Muscle of arm (tissue), 14 donors: ENCODE measurements at places on chromosomes 7 and 10.
A peak's percentile ranks its signal among the peaks of the same experiment; 100 is the strongest.

DNA sequence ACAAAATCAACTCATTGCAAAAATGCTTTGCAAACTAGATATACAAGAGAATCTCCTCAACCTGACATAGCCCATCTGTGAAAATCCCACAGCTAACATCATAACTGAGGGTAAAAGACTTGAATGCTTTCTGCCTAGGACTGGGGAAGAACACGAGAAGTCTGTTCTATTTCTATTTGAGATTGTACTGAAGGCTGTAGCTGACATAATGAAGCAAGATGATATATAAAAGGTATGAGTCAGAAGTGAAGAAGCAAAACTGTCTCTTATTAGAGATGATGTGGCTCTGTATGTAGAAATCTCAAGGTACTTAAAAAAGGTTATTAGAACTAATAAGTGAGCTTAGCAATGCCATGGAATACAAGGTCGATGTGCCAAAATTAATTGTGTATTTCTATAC is 639.9 kb upstream of the PFKP start:
- no peak for DNase-seq

DNA sequence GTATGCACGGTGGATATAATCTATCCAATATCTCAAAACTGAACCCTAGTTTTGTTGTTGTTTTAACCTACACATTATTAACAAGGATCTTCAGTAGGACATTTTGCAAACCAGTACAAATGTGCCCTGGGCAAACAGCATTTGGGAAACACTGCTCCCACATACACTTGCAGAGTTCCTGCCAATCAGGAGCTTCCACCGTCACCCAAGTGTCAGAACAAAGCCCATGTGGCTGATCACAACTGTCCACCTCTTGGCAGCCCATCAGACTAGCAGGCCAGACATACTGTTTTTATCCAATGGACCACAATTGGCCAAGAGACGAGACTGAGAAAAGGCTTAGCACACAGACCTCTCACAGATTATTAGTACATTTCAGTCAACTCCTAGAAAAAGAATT is 200.4 kb downstream of the FAM107B start:
- DNase-seq = no peak

- DNase-seq = no peak
These were observed 893.4 kb downstream of the XPNPEP1 start for GRCh38 chr10:109029870-109030269.

GRCh38 chr10:65719790-65720189 is 1206.0 kb upstream of the LRRTM3 start:
- peak; percentile 69 for DNase-seq

DNA sequence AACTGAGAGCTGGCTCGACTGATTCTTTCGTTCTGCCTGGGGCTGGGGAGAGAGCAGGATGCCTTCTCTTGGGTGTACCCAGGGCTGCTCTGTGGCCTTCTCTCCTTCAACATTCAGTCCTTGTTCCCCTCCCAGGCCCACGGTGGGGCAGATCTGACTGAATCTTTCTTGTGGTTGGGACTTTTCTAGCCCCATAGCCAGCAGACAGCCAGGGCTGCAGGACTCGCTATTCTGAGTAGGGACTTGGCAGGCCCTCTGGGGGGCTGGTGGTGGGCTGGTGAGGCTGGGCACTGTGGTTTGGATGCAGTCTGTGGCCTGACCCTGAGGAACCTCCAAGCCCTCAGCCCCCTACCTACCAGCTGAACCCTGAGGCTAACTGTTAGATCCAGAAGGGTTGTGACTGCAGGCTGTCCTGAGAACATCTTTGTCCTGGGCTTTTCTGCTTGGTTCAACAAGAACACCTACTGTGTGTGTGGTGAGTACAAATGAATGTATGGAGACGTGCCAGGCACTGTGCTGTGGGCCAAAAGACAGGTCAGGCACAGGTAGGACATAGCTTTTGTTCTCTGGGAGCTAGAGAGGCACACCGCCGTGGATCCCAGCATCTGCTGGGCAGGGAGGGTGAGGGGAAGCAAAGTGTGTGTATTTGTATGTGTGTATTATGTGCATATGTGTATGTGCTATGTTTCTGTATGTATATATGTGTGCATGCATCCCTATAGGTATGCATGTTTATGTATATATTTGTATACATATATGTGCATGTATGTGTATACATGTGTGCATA is 2.1 kb upstream of the PALD1 start:
- no peak for DNase-seq

GRCh38 chr7:28509251-28510025 is 97.1 kb downstream of the CREB5 start:
- peak; percentile 66 for DNase-seq

DNA sequence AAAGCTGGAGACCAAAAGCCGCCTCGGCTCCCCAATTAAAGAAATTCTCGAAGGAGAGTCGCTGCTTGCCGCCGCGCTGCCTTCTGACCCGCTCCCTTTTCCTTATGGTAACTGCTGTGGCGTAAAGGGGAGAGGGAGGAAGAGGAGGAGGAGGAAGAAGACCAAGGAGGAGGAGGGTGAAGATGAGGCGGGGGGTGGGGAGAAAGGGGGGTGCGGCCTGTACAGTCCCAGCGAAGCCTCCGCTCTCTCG is 388 bp downstream of the CNOT4 start:
- DNase-seq = no peak

GRCh38 chr7:70306173-70306572 is 707.9 kb downstream of the AUTS2 start:
- no peak for DNase-seq

- no peak for DNase-seq
These were observed 78.0 kb upstream of the PPP2R2D start for GRCh38 chr10:131822692-131823245.

- DNase-seq = no peak
These were observed 12.0 kb upstream of the RASSF4 start for GRCh38 chr10:44947371-44948152.

DNA sequence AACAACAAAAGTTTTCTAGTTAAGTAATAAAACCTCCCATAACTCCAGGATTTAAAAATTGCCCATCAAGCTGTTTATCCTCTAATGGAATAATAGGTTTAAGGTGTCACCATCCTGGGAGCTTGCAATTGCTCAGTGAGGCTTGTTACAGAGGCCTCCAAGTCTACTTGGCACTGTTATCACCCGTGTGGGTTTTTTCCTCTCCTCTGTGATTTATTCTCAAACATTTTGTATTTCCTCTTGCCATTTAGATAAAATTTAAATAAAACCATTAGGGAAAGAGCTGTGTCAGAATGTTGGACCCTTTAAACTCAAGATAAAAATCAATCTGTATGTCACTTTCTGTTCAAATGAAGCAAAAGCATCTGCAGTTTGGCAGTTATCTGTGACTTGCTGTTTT is 202.6 kb downstream of the GALNT17 start:
- no peak for DNase-seq

DNA sequence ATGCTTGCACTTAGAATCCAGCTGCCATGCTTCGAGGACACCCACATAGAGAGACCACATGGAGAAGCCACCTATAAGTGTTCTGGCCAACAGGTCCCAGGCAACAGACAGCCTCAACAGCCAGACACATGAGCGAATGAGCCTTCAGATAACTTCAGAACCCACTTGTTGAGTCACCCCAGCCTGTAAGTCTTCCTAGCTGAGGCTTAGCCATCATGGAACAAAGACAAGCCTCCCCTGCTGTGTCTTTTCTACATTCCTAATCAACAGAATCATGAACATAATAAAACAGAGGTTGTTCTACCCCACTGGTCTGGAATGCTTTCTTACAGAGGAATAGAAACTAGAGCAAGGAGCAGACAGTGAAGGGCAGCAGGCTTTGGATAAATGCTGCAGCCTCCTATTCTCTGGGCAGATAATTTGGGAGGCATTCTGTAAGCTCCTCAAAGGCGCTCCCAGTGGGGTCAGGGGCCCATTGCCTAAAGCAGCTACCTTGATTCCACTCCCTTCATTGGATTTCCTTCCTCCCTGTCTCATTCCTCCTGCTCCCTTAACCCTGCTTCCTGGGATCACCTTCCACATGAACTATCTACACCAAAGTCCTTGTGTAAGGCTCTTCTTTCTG is 4.6 kb downstream of the TLL2 start:
- DNase-seq = no peak

- DNase-seq = no peak
These were observed 17.8 kb downstream of the USP6NL start for GRCh38 chr10:11593612-11594011.

- DNase-seq = no peak
These were observed 46.3 kb downstream of the GOLGA7B start for GRCh38 chr10:97895915-97896314.

GRCh38 chr7:85328456-85328998 is 141.7 kb upstream of the SEMA3D start:
- no peak for DNase-seq

DNA sequence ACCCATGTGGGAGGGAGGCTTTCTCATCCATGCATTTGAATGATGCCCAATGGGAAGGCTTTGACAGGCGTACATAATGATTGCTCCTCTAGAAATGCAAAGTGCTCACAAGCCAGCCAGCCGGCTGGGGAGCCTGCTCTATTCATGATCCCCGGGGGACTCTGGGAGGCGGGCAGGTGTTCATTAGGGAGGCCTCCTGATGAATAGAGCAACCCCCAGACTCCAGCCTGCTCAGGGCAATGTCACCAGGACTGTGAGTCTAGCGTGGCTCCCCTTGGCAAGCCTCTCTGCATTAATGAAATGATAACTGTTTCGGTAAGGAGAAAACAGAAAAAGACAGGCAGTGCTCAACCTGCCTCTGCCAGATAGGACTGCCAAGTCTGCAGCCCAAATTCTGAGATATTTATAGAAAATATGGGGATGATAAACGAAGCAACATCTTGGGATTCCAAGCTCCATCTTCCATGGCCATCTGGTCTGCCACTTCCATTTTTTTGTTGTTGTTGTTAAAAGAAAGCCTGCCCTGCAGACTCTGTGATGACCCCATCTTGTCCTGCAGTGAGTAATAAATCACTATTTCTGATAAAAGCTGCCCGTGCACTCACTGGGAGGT is 236.4 kb downstream of the PRPF18 start:
- no peak for DNase-seq

GRCh38 chr10:30324448-30325110 is 24.5 kb downstream of the MTPAP start:
- DNase-seq = no peak

- DNase-seq = no peak
These were observed 92.2 kb downstream of the GTF2IRD1 start for GRCh38 chr7:74545921-74546320.

DNA sequence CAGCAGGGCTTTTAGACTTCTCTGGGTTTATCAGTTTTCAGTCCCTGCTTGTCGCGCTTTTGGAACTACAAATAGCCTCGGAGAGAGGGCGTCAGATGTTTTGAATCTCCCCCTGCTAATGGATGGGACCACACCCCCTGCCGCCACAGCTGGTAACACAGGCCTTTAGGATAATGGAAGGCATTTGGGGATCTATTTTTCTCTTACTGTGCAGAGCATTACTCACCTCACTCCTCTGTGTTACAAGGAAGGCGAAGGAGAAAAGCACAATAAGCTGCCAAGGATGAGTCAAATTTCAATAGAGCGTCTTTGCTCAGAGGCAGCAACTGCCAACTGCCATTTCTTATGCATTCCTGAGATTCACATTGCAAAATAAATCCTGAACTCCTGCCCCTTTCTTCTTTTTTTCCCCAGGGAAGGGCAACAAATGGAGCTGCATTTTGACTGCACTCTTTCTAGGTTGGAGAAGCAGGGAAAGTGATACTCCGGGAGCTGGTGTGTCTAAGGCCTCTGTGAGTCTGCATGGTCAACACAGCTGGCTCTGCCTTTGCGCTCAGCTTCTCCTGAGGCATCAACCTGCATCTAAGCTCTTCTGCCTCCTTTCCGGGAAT is 31.5 kb upstream of the SMNDC1 start:
- DNase-seq = peak; percentile 70

GRCh38 chr7:108724251-108725100 is 154.8 kb downstream of the DNAJB9 start:
- DNase-seq = peak; percentile 4

DNA sequence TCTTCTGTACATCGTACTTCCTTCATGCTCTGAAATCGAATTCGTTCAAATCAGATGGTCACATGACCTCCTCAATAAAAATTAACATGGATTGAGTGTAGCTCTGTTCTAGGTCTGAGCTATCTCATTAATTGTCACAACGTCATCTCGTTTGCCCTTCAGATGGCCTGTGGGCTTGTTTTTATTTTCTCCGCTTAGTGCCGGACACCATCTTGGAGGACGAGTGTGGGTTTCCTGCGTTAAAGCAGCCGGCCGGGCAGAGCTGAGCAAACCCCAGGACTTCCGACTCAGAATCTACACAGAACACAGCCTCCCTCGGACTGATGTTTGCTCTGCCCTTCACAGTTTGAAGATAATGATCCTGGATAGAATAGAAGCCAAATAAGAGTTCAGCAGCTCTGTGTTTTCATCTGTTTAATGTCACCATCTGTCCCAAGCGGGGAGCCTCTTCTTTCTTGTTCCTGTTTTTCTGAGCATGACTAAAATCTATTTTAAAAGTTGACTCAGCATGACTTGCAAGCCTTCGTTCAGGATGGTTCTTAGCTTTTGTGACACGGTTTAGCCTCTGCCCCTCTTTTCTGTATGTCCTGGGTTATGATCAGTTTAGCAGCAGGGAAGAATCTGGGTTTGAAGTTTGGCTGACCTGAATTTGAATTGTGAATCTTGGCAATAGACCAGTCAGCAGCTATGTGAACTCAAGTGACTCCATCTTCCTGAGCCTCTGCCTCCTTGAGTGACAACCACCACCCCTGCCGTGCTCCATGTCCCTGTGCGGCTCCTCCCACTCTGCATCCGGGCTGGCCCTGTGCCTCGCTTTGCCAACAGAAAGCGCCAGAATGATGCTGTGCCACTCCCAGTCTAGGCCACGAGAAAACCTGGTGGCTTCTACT is 30.6 kb upstream of the GALNTL5 start:
- DNase-seq = no peak

GRCh38 chr7:20235288-20235687 is 18.1 kb upstream of the MACC1 start:
- DNase-seq = no peak

GRCh38 chr7:94123136-94123535 is 119.0 kb upstream of the BET1 start:
- no peak for DNase-seq

- DNase-seq = no peak
These were observed 29.0 kb downstream of the TRIM8 start for GRCh38 chr10:102673236-102673818.

DNA sequence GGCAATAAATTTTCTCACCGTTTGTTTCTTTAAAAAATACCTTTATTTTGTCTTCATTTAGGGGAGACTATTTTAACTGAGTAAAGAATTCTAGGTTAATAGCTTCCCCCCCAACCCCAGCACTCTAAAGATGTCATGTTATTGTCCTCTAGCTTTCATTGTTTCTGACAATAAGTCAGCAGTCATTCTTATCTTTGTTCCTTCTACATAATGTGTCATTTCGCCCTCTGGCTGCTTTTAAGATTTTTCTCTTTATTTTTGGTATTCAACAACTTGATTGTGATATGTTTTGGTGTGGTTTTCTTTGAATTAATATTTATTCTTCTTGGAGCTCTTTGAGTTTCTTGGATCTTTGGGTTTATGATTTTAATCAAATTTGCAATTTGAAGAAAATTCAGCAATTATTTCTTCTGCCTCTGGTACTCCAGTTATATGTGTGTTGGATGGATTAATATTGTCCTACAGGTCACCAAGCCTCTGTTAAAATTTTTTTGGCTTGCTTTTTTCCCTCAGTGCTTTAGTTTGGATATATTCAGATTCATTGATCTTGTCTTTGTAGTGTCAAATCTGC is 64.6 kb upstream of the ELN start:
- DNase-seq = no peak
